ENCODE measurements at places on chromosomes 2 and 18. TPM values are rescaled to one million over a fixed set of nuclear protein-coding genes. Genes with fewer than 3 reads are reported as not detected.

Gene LRATD1
- not detected for total RNA-seq

Gene SERPINB8
- 13.5 TPM for total RNA-seq

Gene GKN2
- total RNA-seq: not detected

Gene STPG4
- total RNA-seq: 0.32 TPM

Gene RFTN2
- total RNA-seq: not detected

Gene DYNAP
- total RNA-seq: not detected

Gene SP140
- total RNA-seq: 100 TPM

Gene ANKRD62
- not detected for total RNA-seq

Gene NAT8
- total RNA-seq: not detected

Gene CYTIP
- 454 TPM for total RNA-seq

Gene GPR39
- total RNA-seq: not detected

Gene SERPINB12
- not detected for total RNA-seq

Gene INO80C
- total RNA-seq: 25.5 TPM

Gene TXNDC2
- not detected for total RNA-seq

Gene CGREF1
- not detected for total RNA-seq

Gene RBM44
- total RNA-seq: 4.5 TPM

Gene ZCCHC2
- total RNA-seq: 82.5 TPM

Gene NT5C1B
- not detected for total RNA-seq

Gene SOCS6
- 0.39 TPM for total RNA-seq

Gene HOXD12
- not detected for total RNA-seq
